ENCODE measurements at places on chromosomes 2 and 18. TPM values are rescaled to one million over a fixed set of nuclear protein-coding genes. Genes with fewer than 3 reads are reported as not detected.

IL18R1 gene
- total RNA-seq = 0.49 TPM

DNA sequence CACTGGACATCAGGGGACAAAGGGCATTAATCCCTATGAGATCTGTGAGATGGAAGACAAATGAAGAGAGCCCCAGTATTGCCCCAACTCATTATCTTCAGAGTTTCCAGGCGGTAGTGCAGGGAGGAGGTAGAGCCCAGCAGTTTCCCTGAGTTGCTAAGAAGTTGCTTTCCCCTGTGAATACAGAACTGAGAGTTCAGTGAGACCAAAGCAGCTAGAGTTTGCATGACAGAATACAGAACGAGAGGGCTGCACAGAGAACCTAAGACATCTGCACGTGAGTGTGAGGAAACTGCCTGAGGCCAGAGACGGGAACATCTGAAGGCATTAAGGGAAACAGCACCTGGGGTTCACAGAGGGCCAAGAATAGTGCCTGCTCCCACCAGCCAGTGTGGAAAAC, 18.1 kb upstream of the PGAP1 start:
- DNase-seq = no peak

DNA sequence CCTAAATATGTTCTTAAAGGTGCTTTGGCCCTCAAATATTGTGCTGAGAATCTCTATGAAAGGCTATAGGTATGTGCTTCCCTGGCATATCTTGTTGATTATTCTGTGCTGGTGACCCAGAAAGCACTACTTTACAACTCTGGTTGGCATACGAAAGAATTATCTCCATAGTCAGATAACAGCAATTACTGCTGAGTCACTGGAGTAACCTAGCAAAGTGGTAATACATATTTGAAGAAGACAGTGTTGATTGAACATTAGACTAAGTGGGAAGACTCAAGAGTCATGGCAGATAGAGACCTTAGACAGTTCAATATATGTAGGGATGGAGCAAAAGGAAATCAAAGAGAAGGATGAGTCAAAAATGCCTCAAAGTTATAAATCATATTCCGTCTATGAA, 1978.5 kb upstream of the LRRTM1 start:
- DNase-seq = no peak

DNA sequence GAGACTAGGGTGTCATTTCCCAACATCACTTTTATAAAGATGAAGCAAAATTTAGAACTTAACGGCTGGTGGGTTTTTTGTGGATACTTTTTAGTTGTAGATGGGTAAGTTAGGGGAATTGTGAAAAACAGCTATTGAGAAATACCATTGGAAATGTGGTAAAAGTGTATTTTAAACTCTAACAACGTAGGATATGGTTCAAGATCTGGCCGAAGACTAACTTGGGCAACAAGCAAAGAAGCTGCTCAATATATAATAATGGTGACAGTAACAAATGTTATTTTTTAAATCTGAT, 1.6 kb downstream of the DNAH7 start:
- no peak for DNase-seq

PLCD4 gene
- total RNA-seq = 4.1 TPM

DNA sequence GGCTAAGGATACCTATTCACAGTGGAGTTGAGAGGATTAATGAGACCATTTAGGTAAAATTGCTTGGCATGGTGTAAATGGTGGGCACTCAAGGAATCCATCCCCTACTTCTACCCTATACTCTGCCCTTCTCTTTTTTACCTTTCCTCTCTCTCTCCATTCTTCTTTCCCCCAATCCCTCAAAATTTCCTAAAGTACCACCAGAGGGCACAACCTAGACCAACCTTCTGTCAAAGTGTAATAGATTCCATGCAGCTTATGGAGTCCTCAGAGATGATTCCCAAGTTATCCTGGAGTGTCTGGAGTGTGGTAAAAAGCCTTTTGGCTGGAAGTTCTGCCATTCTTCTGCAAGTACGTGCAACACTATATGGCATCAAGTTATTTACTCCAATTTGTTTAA, 33.0 kb upstream of the CCDC195 start:
- no peak for DNase-seq

DNA sequence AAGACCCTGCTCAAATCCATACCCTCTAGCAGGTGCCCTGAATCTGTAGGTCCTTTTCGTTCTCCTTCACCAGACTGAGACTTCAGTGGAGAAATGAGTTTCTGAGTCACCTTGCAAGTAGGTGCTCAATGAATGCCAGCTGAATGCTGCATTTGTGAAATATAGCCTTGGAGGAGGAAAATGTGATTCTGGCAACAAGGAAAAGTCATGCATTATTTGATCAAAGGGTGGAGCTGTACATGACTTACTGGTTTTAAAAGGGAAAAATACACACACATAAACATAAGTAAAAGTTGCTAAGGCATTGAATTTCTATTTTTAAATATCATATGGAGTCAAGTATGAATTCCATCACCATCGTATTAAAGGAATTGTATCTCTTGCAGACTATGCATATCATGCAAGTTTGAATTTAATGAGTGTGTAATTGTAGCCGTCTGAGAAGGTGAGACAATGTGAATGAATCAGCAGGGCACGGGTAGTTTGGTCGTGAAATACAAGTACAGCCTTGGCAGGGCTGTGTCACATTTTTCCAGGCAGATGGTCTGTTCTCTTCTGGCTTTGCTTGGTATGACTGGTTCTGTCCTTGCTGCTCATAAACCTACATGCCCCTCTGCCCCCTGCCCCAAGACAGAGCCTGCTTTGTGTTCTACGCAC, 160.8 kb downstream of the COL6A3 start:
- no peak for DNase-seq

DNA sequence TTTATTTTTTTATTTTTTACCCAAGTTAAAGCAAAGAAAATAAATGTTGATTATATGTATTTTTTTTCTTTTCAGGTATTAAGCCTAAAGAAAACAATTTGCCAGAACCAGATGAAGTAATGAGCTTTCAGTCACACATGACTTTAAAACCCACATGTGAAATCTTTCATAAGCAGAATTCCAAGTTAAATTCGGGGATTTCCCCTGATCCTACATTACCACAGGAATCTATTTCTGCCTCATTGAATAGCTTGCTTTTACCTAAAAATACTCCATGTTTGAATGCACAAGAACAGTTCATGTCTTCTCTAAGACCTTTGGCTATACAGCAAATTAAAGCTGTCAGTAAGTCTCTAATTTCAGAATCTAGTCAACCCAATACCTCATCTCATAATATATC, 26.6 kb downstream of the GEN1 start:
- no peak for DNase-seq

SRD5A2 gene
- total RNA-seq = not detected

Measured in chondrocyte (in vitro differentiated cells).